ENCODE measurements at places on chromosomes 12 and 14.

GRCh38 chr14:45641541-45641940 lies 388.5 kb upstream of the MIS18BP1 start:
- no peak for DNase-seq

DNA sequence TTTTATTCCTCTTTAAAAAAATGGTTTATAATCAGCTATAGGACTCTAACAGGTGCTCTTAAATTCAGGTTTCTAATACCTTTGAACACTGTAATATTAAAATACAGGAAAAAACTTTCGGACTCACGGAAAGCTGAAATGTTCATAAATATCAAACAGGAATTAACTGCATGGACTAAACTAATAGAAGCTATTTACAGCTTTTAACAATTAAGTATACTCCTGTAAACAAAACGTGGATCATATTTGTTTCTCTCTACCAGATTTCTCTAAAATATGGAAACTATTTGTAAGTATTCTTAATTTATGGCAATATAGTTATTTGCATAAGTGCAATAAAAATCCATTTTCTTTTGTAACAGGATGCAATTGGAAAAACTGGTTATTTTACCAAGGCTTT lies 108.9 kb upstream of the RESF1 start:
- DNase-seq: no peak

DNA sequence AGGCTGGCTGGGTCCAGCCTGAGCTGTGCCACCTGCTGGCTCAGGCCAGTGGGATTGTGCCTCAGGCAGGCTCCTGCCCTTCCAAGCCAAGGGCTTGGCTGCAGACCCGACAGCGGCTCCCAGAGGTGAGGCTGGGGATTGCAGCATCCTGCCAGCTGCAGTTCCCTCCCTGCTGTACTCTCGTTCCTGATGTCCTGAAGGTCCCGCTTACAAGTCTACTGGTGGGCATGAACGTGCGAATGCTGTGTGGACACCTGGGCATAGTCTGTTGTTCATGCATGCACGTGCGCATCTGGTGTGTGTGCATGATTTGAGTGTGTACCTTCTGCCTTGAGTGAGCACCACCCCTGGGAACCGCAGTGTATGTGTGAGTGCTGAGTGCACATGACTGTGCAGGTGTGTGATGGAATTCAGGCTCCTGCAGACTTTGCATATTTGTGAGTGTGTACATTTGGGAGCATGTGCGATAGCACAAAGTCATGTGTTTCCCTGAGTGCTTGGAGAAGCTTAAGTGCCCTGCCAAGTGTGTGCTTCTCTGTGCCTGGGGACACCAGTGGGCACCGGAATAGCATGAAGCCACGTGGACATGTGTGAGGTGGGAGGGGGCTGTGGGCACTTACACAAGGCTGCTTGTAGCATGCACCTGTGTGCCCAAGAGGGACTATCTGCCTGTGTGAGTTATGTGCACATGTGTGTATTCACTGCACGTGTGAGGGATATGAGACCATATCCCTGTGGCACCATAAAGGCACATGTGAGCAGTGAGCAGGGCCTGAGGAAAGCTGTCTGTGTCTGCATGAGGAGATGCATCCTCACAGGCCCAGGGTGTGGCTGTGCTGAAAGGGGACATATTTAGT lies 19.3 kb upstream of the KRT7 start:
- peak; percentile 87 for DNase-seq

DNA sequence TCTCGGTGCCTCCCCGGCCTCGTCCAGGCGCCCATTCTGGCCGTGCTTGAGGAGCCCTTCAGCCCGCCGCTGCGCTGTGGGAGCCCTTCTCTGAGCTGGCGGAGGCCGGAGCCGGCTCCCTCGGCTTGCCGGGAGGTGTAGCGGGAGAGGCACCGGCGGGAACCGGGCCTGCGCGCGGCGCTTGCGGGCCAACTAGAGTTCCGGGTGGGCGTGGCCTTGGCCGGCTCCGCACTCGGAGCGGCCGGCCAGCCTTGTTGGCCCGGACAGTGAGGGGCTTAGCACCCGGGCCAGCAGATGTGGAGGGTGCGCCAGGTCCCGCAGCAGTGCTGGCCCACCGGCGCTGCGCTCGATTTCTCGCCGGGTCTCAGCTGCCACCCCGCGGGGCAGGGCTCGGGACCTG lies 168.7 kb upstream of the RPL10L start:
- no peak for DNase-seq

DNA sequence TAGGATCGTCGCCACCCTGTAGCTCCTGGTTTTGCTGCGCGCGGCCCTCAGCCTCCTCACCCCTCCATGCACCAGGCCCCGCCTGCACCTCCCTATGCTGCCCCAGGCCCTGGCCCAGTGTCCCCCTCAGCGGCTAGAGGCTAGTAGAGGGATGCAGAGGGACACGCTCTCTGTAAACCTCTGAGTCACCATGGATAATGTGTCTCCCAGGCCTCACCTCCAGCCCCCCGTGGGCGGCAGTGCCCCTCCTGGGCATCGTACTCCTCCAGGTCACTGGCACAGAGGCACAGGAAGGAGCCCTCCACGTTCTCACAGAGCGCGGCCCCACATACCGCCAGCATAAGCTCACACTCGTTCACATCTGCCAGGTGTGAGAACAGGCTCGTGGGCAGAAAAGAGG lies 12.3 kb downstream of the ISCA2 start:
- no peak for DNase-seq

DNA sequence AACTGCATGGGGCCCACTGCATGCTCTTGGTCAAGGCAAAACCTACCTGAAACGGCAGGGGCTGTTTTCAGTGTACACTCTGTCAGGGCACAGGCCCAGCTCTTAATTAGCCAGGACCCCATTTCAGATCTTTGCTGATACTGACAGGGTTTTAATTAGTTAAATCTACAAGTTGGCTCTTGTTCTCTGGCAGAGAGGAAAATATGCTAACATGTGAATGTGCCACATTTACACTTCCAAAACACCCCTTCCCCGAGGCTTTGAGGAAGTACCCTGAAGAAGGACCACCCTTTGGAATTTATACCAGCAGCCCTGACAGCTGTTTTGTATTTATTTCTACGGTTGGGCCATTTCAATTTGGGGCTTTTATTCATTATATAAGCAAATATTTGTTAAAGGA lies 66.3 kb downstream of the OTX2 start:
- no peak for DNase-seq

GRCh38 chr14:104972301-104973134 lies 5.7 kb downstream of the AHNAK2 start:
- no peak for DNase-seq

GRCh38 chr12:15620741-15621539 lies 168.2 kb downstream of the EPS8 start:
- no peak for DNase-seq

DNA sequence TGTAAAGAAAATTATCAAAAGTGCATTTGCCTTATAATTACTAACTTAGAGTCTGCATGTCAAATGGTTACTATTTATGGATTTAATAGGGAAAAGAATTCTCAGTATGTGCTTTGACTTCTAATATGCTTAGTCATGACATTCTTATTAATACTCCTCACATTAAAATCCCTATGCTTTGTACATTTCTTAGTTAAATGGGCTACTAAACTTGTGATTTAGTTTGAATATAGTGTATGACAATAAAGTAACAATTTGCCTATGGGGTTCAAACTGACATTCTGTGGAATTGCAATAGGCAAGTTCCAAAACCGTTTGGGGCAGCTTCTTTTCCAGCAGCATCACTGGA lies 361.9 kb upstream of the TMTC1 start:
- no peak for DNase-seq

DNA sequence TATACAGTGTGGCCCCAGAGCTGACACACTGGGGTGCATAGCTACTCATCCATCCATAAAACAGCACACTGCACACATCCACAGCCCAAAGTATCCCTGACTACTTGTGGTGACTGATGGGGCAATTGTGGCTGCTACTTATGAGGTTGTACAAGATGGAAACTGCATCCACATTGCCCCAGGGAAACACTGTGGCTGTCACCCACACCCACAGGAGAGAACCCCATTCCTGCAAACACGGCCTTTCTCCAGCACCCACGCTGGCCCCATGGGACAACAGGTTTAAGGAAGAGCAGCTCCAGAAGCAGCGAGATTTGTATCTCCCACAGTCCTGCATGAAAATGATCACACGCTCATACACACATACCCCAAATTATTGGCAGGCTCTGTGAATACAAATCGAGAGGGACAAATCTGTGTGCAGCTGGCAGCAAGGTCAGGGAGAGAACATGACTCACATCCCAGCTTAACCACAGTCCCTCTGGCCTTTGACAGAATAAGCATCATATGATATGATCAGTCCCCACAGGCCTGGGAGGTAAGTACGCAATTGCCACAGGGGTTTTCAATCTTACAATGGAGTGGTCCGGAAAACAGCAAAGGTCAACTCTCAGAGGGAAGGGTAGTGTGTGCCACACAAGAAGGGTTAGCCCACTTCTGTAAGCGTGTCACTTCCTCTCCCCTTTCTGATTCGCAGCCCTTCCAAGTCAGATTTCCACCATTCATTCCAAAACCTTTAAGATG lies 61.9 kb downstream of the ESR2 start:
- no peak for DNase-seq

- no peak for DNase-seq
These were observed 133.1 kb downstream of the SLC5A8 start for GRCh38 chr12:101076921-101077320.

- DNase-seq: no peak
These were observed 188.5 kb upstream of the SYT10 start for GRCh38 chr12:33628087-33628486.

GRCh38 chr12:111942557-111942956 lies 70.4 kb downstream of the TMEM116 start:
- no peak for DNase-seq

- no peak for DNase-seq
These were observed 21.1 kb downstream of the RASSF8 start for GRCh38 chr12:25979563-25979962.

DNA sequence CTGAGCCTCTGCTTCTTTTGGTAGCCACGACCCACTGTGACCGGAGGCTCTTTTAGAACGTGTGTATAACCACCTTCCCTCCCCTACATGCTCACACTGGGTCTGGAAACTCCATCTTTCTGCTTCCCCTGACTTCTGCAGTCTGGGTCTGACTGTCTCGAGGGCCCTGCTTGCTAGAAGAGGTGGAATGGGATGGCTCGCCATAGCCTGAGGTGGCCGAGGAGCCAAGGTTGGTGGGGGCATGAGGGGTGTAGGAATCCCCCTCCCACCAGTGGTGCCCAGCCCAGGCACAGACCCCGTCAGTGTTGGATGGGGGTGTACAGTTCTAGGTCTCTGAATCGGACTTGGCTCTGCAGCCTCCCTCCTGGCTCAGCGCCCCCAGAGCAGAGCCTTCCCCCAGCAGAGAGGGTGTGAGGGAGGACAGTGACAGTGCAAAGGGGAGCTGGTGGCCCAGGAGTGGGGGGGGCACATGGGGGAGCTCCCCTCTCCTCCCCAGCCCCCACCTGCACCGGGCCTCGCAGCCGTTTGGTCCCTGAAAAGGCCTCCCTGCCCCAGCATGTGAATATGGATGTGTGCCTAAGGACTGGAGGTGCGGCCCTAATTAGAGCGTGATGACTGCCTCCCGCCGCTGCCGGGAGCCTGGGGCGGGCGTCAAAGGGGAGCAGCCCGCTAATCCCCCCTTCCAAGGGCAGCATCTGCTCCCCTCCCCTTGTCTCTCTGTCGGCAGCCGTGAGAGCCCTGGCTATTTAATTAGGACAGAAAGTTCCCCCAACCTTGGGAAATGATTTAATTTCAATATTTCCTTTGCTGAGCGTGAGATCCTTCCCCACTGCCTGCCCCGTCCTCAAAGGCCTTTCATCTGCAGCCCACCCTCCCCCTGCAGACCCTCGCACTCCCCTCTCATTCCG lies 196.2 kb upstream of the C14orf180 start:
- no peak for DNase-seq

GRCh38 chr14:70908935-70909641 lies 1.8 kb downstream of the PCNX1 start:
- no peak for DNase-seq

DNA sequence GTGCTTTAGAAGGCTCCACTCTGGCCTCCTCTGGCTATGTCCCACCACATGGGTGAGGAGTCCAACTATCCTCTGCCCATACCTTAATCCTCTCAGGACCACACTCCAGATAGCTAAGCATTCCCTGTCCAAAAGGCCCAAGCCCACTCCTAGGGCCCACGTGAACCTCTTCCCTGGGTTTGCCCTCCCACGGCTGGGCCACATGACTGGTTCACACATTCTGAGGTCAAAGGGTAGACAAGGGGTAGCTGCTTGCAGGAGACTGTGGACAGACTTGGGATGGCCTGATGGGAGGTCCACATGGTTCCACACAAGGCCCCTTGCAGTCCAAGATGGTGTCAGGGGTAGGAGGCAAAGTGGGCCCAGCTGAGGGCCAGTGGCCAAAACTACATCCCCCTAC lies 6.0 kb upstream of the PCK2 start:
- DNase-seq: no peak

DNA sequence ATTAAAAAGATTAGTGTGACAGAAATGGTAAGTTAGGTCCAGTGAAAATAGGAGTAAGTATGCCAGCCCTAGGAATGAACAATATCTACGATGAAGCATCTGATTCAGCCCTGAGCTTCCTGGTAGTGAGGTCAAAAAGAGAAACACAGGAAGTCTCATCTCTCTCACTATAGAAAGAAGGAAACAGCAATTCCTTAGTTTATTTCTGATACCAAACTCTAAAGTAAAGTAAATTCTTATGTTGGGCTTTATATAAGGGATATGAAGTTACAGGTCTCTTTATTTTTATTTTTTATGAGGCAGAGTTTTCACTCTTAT lies 76.7 kb upstream of the RFLNA start:
- peak; percentile 15 for DNase-seq

DNA sequence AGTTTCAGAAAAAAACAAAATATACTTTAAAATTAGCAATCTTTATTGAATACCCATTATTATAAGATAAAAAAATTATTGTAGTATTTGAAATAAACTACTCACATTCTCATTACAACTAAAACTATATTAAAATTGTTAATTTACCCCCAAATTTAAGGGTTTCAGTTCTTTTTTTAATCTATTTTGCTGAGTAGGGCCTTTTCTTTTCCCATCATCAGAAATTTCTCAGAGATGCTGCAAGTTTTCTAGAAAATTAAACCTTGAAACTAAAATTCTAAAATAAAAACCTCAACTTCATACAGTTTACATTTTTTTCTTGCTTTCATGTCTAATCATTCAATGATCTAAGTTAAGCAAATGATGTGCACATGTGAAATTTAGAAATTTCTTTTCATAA lies 10.1 kb downstream of the ARMH4 start:
- DNase-seq: no peak

GRCh38 chr12:47139000-47139681 lies 59.4 kb upstream of the AMIGO2 start:
- DNase-seq: peak; percentile 77

Data from inflammatory macrophage (primary cell).